ENCODE measurements at places on chromosomes 1 and 21.

DNA sequence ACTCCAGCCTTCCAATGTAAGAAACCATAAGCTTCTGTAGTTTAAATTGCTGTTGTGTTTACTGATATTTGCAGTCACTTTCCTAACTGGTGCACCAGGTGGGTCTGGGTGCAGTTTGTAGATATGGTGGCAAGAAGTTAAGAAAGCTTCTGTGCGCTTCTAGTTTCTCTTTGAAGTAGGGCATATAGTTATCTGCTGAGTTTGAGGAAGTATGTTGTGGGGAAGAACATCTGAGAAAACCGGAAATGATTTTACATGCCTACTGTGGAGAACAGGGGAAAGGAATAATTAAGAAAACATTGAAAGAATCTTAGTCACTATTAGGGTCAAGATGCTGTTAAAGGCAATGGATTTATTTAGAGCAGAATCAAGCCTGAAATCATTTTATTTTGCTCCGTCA is 14.9 kb upstream of the SLC44A5 start:
- DNase-seq = no peak

DNA sequence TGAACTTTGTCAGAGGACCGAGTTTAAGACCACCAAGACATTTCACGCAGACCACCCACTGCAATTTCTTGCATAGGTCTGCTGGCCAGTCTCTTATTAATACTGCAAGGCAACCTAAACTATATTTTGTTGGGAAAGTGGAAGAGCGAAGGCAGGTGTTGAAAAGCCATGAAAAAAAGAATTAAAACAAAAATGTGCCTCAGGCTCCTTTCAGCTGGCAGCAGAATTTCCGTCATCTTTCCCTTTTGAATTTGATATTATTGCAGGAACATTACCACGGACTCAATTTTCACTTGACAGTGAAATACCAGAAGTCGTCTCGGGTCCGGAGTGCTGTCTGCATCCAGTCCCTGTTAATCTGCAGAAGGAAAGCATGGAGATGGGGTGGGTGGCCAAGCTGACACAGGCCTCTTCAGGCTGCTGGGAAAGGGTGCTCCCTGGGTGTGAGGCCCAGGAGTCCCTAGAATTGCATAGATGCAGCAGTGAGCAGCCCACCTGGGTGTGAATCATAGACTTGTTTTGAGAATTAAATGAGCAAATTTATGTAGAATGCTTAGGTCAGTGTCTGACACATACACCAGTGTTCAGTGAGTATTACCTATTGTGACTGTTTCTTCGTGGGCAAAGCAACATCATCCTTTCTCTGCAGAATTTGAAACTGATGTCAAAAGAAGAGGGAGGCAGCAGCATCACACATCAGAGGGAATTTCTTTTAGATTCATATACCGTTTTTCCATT is 150.7 kb downstream of the PBX1 start:
- DNase-seq = no peak

DNA sequence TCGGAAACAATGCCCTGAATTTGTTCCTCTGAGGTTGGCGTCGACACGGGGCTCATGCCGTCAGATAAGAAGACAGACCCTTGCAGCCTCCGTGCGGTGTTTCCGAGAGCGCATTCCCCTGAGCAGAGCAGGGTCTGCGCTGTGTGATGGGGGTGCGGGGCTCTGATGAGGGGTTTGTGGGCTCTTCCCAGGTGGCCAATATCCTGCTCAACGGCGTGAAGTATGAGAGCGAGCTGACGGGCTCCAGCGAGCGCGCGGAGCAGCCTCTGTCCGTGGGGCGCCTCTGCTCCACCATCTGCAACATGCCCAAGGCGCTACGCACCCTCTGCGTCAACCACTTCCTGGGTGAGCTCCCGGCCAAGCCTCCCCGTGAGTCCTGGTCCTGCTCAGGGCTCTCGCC is 17.3 kb downstream of the SLC45A1 start:
- no peak for DNase-seq

DNA sequence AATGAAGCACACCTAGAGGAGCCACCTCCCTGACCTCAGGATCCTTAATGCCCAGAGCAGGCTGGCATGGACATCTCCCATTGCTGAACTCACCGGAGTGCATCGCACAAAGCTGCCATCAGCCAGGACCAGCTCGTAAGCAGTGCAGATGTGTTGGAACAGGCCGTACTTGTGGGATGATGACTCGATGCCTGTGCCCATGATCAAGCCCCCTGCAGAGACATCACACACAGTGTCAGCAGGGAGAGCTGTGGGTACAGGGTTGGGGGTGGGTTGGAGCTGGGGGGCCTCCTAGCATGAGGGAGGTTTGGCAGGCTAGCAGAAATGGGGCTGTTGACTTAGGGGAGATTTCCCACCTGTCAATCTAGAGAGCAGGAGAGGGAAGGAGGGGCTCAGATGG is 12.0 kb downstream of the DHCR24 start:
- DNase-seq = no peak

- DNase-seq = no peak
Measured at GRCh38 chr1:19922015-19922688, 1.3 kb downstream of the PLA2G2E start.

GRCh38 chr1:112140743-112141142 is 151.3 kb upstream of the KCND3 start:
- DNase-seq = no peak

DNA sequence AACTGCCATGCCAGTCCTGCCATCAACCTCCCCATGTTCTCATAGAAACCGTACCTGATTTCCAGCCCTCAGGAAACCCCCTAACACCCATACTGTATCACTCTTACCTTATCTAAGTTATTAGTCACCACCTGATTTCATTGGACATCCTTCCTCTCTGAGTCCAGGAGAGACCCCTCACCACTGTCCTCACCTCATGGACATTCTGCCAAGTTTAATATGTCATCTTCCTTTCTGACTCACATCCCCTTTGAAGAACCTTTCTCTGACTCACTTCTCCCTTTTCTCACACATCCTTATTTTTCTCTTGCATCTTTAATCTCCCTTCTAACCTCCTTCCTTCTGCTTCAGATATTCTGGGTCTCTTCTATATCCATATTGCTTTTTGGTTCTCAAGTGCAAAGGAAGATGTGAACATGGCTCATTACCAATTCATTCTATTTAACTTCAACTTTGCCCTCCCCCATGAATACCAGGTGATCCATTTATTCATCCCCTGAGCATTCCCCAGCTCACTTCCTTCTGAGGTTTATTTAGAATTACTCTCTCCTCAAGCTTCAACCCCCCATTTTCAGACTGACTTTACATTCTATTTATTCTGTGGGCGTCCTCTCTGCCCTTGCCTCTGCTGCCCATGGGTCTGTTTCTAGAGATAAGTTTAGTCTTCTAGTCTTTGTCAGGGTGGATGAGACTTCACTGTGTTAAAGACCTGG is 206.8 kb upstream of the ESRRG start:
- no peak for DNase-seq

- no peak for DNase-seq
Measured at GRCh38 chr1:216710598-216711333, 12.5 kb downstream of the ESRRG start.

DNA sequence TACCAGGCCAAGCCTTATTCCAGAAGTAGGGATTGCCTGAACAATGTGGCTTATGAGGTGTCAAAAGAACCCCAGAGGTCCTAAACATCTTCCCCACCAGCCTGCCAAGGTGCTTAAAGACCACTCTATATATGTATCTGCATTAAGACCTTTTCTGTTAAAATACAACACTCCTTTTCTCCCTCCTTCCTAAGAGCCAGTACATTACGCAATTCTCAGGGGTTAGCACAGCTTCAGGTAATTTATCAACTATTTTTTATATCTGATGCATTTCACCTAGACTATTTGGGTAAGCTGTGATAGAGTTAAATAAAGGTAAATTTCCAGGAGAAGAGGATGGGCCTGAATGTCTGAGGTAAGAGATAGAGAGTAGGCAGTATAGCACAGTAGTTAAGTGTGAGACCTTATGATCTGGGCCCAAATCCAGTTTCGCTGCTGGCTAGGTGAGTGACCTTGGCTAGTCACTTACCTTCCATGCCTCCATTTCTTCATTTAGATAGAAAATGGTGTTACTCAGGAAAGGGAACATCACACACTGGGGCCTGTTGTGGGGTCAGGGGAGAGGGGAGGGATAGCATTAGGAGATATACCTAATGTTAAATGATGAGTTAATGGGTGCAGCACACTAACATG is 5.1 kb upstream of the CCN1 start:
- DNase-seq = no peak

GRCh38 chr1:89069951-89070350 is 4.9 kb upstream of the GBP1 start:
- no peak for DNase-seq

DNA sequence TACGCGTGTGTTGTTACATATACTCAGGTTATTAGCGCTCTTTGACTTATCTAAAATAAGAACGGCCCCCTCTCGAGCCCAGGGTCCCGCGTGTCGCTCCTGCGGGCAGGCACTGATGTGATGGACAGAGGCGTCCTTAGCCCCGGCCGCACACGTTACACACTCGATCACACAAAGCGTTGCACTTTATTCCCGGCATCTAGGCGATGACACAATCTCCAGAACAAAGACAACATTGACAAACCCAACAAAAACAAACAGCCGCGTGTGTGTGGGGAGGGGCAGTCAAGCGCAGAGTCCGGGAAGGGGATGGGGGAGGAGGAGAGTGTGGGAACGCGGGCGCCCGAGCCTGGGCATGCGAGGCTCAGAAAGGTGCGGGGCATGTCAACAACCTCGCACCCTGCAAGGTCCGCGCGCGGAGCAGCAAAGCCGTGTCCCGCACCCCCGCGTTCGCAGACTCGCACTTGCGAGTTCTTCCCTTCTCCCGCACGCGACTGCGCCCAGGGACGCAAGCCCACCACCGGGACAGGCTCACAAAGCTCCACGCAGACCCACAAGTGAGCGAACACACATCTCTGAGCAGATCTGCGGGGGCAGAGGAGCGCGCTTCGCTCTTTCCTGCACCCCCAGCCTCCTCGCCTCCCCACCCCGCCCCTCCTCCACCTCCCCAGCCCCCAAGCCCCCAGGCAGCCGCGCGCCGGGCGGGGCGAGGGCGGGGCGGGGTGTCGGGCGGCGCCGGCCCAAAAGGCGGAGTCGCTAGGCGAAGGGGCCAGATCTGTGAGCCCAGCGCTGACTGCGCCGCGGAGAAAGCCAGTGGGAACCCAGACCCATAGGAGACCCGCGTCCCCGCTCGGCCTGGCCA is at the start of gene EFNA1:
Gene EFNA1 (plus strand): TSS at position 772 of the 862 bp plus-strand sequence. CDS start 102 bp downstream, outside the sequence.
- DNase-seq = no peak

- no peak for DNase-seq
Measured at GRCh38 chr1:178294654-178295053, 200.8 kb downstream of the RASAL2 start.

DNA sequence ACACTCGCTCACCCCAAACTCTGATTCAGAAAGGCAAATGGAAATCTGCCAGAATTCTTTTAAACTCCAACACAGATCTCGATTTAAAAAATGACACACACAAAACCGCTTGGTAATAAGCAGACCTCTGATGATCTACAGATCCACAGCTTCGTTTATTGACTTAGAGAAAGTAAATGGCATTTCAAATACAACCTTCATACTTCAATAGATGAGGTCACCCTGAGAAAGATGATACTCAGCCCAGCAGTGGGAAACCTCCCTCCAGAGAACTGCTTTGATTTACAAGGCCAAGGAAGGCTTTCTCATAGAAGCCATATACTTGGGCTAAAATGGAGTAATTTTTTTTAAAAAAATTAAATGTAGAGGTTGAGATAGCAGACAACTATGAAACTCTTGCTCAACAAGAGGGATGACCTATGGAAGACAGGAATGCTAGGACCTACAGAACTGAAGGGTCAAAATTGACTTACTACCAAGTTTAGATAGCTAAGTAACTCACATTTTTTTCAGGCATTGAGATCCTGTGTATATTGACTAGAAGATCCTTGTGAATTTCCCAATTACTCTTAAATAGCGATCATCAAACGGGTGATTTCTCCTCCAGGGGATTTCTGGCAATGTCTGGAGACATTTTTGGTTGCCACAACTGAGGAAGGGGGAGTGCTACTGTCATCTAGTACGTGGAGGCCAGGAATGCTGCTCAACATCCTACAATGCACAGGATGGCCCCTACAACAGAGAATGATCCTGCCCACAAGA is 143.9 kb downstream of the CLIC6 start:
- no peak for DNase-seq

GRCh38 chr1:206952171-206952570 is 5.9 kb upstream of the PIGR start:
- DNase-seq = no peak

- DNase-seq = no peak
Measured at GRCh38 chr1:11707621-11708276, 16.2 kb downstream of the DRAXIN start.

- DNase-seq = no peak
Measured at GRCh38 chr1:219858980-219859379, 69.4 kb downstream of the SLC30A10 start.

DNA sequence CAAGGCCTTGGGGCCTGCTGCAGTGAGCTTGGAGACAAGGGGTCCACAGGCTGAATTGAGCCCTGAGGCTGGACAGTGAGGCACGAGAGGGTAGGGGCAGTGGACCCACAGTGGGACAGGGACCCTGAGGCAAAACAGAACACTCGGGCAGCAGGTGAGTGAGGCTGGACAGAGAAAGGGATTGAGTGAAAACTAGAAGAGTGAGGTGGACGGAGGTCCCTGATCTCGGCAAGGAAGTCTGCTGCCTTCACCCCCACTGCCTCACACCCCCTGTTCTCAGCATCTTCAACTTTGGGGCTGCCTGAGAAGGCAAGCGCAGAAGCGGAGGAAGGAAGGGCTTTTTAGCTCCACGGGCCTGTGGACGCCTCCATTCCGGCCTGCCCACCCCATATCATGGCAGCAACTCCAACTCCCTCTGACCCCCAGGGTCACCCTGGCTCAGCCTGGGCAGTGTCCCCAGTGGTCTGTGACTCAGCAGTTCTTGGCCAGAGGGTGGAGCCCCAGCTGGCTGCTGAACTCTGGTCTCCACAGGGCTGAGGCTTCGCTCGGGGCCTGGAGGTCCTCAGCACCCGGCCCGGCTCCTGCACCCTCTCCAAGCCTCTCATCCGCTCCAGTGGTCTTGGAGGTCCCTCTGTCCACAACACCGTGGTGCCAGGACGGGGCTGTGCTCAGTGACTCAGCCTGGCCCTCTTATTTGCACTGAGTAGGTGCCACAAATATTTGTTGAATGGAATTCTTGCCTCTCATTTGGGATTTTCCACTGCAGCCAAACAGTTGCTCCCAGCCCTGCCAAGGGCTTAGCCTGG is 60.0 kb upstream of the EPS8L3 start:
- DNase-seq = no peak

GRCh38 chr1:223742856-223743517 is 30.6 kb downstream of the CAPN2 start:
- no peak for DNase-seq

DNA sequence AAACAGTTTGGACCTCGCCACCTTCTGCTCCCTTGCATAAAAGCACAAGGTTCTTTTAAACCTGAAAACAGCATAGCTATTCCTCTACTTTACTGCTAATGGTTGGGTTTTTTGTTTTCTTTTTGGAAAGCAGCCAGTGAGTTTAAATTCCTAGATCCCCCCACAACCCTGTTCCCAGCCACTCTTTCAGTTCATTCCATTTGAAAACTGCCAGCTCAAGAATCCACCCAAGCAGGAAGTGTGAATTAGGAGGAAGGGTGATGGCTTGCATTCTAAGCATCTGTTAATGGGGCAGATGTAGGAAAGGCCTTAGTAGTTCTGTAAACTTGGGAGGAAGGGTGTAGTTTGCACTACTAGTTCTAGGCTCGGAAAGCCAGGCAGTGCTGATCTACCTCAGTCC is 172.9 kb upstream of the HOOK1 start:
- DNase-seq = no peak

Data from stimulated activated CD4-positive, alpha-beta T cell treated with anti-CD3 and anti-CD28 coated beads, TNF-alpha, amount 100 ng/mL, for 1 hour (primary cell).